ENCODE measurements at places on chromosomes 4 and X.

DNA sequence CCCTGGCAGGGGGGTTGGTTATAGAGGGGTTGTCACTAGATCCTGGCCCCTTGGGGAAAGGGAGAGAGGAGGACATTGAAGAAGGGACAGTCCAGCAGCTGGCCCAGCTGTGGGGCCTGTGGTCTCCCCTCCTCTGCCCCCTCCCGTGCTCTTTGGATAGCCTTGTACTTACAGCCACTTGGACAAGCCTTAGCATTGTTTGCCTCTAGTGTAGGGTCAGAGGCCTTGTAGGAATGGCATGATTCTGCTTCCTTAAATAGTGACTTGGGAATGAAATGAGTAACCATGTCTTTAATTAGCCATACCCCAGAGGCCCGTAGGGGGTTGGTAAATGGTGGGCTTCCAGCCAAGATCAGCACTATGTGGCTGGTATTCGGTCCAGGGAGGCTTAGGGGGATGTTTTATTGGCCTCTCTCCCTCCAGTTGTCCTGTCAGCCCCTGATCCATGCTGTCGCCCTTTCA is 230.6 kb downstream of the PTTG2 start:
- DNase-seq = peak; percentile 78

DNA sequence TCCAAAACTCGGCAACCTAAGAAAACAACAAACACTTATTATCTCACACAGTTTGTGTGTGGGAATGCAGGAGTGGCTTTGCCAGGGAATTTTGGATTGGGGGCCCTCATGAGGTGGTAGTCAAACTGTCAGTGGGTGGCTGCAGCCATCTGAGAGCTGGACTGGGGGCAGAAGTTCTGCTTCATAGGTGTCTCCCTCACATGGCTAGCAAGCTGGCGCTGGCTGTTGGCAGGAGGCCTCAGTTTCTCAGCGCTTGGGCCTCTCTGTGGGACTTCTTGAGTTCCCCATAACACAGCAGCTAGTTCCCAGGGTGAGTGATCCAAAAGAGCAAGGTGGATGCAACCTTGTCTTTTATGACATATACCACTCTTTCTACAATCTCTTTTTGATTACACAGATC is 26.0 kb upstream of the RASL11B start:
- DNase-seq = no peak

GRCh38 chr4:56348576-56348975 is 38.7 kb downstream of the AASDH start:
- DNase-seq = no peak

- peak; percentile 50 for DNase-seq
These were observed 430.8 kb downstream of the ARHGAP24 start for GRCh38 chr4:85905761-85906160.

DNA sequence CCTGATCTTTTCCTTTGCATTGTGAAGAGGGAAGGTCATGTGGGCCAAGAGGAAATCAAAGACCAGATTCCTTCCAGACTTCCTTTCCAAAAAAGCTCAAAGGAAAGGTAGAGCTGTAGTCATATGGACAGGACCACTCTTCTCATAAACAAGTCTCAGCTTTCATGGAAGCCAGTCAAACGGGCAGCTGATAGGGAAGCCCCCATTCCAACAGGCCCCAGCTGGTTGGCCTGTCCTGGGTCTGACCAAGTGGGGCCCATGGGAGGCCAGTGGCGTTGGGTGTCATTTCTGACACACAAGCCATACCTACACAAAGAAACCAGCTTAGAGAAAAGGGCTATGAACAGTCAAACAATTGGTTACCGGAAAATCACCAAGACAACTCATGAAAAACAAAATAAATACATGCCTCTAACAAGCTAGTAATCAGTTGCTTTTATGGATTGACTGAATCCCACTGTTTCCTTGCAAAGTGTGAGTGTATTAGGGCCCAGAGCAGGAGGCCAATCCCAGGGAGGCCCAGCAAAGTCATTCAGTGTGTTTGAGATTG is 149.6 kb upstream of the MAMLD1 start:
- DNase-seq = no peak

- DNase-seq = peak; percentile 5
These were observed 197.8 kb downstream of the PALLD start for GRCh38 chr4:168694667-168695066.

All from retinal pigment epithelial cell (primary cell).